ENCODE measurements at places on chromosomes 6 and 20. TPM values are rescaled to one million over a fixed set of nuclear protein-coding genes. Genes with fewer than 3 reads are reported as not detected.

Gene BPIFB4
- 0.23 TPM for total RNA-seq

Gene ERGIC3
- 938 TPM for total RNA-seq

Gene TRIM40
- under 0.01 TPM for total RNA-seq

Gene STMN3
- 2.0 TPM for total RNA-seq

Gene DPM1
- 54.3 TPM for total RNA-seq

Gene HLA-DOB
- total RNA-seq, result not detected

Gene BMP5
- not detected for total RNA-seq

Gene PRND
- total RNA-seq, result not detected

Data from smooth muscle cell of the coronary artery (primary cell).